ENCODE measurements at places on chromosomes 1 and 21.

DNA sequence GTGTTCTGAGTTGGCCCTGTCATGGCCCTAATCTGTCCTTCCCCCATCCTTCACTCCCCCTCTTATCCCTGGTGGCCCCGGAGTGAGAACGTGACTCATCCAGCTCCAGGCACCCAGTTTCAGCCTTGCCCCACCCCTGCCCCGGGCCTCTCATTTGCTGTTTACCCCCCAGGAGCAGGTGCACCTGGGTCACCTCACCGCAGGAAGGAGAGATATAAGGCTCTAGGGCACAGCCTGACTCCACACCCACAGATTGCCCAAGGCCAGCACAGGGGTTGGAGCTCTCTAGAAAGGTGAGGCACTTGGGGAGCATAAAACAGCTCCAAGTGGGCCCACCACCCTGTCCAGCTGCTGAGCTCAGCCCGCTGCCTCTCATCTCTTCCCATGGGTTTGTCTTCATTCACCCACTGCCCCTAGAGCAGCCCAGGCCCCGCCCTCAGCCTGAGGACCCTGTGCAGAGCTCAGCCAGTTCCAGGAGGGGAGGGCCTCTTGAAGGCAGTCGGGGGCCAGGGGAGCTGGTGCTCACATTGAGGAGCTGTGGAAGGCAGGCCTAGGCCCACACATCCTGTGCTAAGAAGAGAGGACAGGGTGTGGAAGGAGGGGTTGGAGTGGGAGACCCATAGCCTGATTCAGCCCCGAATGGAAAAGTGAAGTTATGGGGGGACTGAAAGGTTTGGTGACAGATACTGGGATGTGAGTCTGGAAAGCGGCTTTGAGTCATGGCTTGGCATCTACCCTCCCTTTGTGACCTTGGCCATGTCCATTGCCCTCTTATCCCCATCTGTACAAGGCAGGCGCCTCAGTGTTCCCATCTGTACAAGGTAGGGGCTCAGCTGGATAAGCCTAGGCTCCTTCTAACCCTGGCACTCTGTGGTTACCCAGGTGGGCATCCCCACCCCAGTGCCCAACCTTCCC is 16.1 kb upstream of the GPR37L1 start:
- DNase-seq, result no peak

GRCh38 chr1:5989286-5989605 is 3.0 kb downstream of the NPHP4 start:
- DNase-seq, result no peak

DNA sequence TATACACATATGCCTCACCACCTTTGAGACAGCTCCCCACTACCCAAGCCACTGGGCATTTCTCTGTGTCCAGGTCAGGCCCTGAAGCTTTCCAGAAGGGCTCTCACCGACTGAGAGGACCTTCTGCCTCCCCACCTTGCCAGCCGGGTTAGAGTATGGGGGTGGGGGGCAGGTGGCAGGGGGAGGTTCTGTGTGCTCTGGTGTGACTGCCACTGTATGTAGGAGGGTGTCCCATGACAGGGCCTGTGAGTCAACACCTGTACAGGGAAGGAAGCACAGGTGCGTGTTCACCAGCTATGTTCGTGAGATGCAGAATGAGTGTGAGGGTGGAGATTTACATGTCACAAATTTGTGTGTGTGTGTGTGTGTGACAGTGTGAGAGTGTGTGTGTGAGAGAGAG is 7.0 kb downstream of the AHDC1 start:
- DNase-seq, result no peak

DNA sequence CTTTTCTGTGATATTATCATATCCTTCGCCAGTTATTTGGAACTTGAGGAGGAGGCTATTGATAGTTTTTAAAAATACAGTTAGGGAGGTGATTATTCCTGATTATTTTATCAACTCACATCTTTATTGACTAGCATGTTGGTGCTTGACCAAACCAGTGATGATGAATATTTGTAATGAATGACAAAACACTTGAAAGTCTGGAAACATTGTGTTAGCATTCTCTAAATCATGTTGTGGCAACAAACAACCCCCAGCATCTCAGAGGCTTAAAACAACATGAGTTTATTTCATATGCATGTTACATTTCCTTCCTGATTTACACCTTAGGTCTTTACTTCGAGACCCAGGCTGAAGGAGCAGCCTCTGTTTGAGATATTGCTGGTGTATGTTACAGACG is 10.7 kb upstream of the JUN start:
- DNase-seq, result no peak

GRCh38 chr1:54410359-54410758 is 4.2 kb upstream of the SSBP3 start:
- no peak for DNase-seq

GRCh38 chr1:199123615-199124014 is 484.8 kb downstream of the PTPRC start:
- no peak for DNase-seq

DNA sequence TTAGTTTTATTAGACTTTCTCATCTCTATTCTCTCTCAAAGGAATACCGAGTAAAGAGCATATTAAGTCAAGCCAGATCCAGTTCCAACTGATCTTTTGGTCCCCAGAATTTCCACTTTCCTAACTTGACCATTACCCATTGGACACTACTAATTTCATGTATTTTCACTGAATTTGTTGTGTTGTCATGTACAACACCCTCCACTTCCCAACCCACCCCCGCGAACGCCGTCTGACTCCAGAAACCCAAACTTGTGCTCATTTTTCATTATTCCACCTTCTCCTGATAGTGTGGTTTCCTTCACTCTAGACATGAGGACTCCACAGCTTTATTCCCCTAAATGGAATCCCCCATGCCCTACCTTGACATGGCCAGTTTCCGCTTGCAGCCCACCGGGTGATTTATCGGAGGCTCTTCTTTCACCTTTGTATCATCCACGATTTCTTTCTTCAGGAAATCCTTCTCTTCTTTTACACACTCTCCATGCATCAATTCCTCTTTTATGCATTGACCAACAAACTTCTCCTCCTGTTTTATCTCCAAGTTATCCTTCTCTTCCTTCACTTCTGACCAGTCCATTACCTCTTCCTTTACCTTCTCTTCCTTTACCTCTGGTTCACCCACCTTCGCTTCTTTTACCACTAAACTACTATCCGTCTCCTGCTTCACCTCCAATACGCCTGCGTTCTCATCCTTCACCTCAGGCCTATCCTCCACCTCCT is 805 bp downstream of the ZNHIT6 start:
- DNase-seq, result no peak

GRCh38 chr1:232162001-232162400 is 467.9 kb downstream of the SIPA1L2 start:
- DNase-seq, result no peak

DNA sequence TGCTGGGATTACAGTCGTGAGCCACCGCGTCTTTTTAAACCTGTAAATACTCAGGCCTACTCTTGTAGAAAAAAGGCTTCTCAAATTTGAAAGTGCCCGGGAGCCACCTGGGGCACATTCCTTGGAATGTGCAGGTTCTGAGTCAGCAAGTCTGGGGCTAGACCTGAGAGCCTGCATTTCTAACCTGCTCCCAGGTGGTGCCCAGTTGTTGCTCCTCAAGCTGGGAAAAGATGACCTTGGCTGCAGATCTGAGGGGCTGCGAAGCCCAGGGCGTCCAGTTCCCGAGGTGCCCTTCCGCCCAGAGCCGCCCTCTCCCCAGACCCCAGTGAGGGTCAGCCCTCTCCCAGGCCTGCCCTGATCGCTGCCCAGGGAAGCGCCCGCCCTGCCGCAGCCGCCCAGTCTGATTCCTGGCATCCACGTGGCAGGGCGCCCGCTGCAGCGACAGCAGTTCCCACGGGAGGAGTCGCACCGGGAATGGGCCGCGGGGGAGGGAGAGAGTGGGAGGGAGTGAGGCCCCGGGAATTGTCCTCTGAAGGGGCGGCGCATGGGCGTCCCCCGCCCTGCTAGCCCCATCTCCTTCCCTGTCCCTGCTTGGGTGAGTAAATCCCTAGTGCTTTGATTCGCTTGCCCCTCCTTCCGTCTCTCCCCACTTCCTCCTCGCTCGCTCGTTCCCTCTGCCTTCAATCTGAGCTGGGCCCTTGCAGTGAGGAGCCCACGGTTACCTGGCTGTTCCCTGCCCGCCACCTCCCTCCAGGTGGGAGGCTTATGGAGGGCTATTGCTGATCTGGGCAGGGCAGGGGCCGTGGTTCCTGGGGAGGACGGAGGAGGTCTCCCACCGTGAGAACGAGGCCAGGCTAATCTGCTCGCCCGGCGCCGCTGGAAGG is 18.8 kb upstream of the TENT5B start:
- DNase-seq, result no peak

GRCh38 chr21:42523211-42523610 is 9.6 kb downstream of the SLC37A1 start:
- no peak for DNase-seq

GRCh38 chr1:212816567-212817278 is 25.0 kb downstream of the TATDN3 start:
- DNase-seq, result no peak

DNA sequence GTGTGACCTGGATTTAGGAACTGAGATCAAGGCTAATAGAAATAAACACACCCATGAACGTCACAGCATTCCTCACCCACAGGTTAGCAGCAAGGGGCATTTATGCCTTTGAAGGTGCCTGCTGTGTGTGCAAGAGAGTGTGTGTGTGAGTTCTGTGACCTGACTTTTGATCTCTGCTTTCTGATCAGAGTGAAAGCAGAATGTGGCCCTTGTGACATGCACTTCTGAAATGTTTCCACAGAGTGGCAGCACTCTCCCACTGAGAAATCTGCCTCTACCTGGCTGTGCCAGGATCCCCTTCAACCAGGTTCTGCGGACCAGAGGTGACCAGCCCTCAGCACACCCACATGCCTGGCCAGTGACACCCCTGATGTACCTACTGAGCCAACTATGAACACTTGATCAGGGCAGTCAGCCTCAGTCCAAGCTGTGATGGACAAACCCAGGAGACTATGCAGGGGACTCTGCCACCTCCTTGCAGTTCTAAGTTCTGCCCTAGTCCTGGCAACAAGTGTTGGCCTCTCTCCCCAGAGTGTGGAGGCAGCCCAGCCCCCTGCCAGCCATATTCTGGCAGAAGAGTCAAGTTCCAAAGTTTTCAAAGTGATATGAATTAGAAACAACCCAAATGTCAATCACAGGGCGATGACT is 41.0 kb downstream of the RXRG start:
- DNase-seq, result no peak

- DNase-seq, result no peak
Measured at GRCh38 chr1:162857850-162858249, 3.1 kb downstream of the CCDC190 start.

GRCh38 chr21:15053500-15053899 is 11.3 kb downstream of the NRIP1 start:
- DNase-seq, result no peak

- no peak for DNase-seq
Measured at GRCh38 chr1:228979325-228979699, 244.0 kb downstream of the RHOU start.

DNA sequence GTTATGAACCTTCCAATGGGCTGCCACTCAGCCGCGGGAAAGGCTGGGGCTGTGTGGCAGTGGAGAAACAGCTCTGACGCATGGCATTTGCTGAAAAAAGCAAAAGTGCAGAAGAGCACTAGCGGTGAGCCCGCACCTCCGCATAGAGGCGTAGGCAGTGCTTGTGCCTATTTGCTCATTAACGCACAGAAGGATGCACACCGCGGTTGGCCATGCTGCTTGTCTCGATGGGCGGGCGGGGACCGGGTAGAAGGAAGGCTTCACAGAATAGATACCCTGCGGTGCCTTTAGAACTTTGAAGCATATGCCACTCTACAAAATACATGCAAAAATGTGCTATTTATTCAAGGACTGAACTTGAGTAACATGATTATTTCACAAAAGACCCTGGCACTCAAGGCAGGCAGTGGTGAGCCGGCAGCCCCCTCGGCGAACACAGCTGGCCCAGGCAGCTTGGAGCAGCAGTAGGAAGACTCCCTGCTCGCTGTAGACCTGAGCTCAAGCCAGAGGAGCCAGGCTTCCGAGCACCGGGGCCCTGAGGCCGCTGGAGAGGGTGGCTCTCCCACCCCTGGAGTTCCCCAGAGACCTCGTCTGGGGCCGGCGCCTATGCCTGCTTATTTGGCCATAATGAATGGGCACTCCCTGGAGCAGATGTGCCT is 71.5 kb downstream of the SIK1 start:
- no peak for DNase-seq

DNA sequence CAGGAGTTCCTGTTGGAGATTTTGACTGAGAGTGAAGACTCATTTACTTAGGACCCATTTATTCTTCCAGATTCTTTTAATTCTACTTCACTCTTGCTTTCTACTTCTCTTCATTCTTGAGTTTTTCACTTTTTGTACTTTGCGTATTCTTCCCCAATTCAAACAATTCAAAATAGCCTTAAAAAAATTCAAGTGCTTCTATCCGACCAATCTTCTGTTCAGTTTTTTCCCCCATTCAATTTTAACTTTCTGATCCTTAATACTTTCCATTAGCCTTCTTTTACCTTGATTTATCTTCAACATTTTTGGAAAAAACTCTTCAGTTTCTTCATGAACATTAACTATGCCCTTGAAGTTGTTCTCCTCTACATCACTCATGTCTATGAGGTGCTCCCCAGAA is 21.1 kb downstream of the ZFYVE9 start:
- DNase-seq, result no peak

DNA sequence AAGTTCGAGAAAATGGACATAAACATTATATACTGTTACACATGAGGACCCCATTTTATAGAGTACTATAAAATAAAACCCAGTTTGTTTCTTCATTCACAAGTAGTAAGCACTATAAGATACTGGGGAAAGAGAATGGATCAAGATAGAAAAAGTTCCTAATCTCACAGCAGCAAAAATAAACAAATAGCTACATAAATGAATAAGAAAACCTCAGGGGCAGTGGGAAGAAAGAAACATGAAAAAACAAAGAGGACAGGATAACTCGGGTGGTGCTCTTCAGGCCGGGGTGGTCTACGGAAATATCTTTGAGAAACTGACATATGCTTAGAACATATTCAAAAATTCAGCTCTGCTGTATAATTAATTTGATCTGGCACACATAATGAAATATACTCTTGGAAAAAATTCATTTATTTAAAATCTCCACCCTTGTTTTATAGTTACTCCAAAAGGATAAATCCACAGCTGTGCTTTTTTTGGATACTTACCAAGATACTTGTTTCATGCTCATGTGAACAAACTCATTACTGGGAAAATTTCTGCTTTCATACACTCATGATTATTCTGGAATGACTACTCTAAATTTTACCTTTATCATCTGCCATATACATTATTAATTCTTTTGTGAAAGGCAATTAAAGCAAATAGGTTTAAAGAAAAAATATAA is 20.0 kb downstream of the CEP170 start:
- peak; percentile 39 for DNase-seq

DNA sequence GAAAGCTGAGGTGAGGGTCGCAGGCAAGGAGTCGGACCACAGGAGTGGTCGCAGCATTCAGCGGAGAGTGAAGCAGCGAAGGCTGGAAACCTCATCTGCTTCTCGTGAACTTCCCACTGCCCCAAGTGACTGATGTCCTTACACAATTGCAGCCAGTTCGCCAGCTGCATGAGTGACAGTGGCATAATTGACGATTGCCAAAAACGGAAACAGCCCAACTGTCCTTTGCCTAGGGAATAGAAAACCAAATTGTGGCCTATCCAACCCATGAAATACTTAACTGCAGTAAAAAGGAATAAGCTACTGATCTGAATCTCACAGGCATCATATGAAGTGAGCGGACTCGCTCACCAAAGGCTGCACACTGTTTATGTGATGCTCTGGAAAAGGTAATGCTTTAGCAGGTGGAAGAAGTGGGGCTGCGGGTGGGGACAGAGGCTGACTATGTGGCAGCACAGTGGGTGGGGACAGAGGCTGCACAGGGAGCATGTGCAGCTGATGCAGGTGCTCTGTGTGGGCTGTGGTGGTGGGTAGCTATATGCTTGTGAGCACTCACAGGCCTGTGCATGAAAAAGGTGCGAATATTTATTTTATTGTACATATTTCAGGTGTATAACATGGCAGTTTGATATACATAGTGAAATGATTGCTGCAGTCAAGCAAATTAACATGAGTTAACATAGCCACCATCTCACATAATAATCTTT is 4.2 kb upstream of the NLRP3 start:
- no peak for DNase-seq

Measured in NCI-H2081 treated with DMSO at 0.1 percent for 48 hours (cell line).